ENCODE measurements at places on chromosomes 13 and 19.
A peak's percentile ranks its signal among the peaks of the same experiment; 100 is the strongest.

- no peak for DNase-seq
These were observed 49.5 kb upstream of the PABPC3 start for GRCh38 chr13:25046274-25046984.

DNA sequence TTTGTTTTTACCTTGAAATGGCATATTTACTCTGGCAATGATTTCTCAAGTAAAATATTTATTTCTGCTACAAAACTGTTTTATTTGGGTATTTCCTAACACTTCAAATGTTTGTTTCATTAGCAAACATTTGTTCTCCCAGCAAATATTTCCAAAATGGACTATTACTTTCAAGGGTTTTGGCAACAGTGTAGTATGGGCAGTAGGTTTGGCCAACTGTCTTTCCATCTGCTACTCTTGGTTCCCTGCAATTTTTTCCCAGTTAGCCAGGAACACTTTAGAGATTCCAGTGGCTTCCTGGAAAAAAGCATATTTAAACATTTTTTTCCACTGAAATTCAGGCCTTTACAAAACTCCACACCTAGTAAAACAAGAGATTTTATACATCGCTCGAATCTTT, 466.6 kb downstream of the SLITRK6 start:
- no peak for DNase-seq

GRCh38 chr19:8585894-8586750, 8.9 kb upstream of the MYO1F start:
- peak; percentile 67 for DNase-seq

GRCh38 chr13:101452519-101453485, at the start of gene ITGBL1:
ITGBL1 (plus strand) TSS chr13:101452675; CDS start chr13:101452834, 159 bp downstream.
- no peak for DNase-seq

DNA sequence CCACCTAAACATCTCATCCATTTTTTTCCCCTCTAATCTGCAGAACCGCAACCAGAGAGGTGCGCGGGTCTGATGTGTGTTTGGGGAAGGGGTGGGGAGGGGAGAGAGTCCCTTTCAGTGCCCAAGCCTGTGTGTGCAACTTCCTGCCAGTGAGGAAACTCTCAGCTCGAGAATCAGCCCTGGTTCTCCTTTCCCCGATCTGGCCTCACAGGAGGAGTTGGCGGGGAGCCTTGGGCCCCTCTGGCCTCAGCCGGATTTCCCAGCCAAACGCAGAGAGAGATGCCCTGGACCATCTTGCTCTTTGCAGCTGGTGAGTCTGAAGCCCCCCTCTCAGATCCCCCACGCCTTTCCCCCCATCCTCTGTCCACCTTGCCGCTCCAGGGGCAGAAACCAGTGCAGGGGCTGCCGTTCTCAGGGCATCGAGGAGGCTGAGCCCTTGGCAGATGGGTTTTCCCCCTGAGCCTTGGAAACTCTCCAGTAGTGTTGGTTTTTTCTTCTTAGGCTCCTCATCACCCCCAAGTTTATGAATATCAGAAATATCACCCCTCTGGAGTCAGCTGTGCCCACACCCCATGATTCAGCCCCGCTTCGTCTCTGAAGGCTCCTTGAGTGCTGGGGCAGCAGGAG, at the start of gene C19orf38:
TSS of gene C19orf38 (plus strand) at position 186 of the 627 bp plus-strand sequence. CDS start at position 280, 94 bp downstream.
- DNase-seq: peak; percentile 27

GRCh38 chr19:2173767-2174577, 10.2 kb downstream of the DOT1L start:
- DNase-seq: no peak

GRCh38 chr13:26184791-26185250, 37.3 kb downstream of the RNF6 start:
- peak; percentile 83 for DNase-seq

- no peak for DNase-seq
These were observed 240.9 kb upstream of the SERP2 start for GRCh38 chr13:44132710-44133109.

DNA sequence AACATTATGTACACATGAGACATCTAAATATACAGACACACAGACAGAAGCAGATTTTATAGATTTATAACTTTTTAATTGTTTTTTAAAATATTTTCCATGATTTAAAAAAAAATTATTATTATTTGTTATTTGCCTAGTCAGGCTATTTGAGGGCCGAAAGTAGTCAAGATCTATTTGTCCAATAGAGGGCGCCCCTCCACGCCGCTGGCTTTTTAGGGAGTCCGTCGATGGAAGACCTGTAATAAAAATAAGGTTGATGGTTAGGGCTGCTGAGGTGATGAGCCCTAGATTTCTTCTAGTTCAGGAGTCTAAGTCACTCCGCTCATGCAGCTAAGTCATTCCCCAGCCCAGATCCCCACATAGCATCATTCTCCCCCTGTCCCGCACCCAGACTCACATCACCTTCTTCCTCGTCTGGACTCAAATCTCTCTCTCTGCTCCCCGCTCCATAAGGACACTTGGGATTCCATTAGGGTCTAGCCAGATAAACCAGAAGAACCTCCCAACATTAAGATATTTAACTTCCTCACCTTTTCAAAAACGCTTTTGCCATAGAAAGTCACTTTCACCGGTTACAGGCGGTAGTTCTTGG, 33.9 kb upstream of the CEACAM21 start:
- DNase-seq: peak; percentile 81

DNA sequence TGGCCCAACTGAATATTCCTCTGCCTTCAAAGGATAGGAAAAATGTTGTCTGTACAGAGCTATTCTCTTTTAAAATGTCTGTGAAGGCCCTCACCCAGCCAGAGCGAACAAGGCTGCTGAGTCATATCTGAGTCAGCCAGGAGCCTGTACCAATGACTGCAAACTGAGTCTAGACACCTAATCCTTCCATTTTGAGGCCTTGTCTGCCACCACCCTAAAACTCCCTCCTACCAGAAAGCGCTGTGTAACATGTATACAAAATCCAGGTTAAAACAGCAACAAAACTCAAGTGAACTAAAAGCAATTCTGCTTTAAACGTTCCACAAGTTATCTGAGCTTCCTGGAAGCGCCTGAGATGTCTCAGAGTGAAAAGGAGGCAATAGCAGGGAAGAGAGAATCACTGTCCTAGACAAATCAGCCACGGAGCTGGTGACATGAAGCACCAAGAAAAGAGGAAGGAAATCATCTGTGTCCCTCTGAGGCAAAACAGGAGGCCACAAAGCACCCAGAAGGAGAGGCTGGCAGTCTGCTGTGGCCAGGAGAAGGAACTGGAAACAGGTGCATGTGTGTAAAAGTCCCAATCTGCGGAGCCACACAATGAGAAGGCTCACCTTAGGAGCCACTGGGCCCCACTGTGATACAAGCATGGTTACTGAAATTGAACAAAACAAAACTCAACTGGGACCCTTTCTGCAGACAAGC, 10.2 kb downstream of the DHRS12 start:
- no peak for DNase-seq

- no peak for DNase-seq
These were observed 6.2 kb upstream of the COLGALT1 start for GRCh38 chr19:17549085-17549740.

- DNase-seq: no peak
These were observed 221.3 kb downstream of the MYO16 start for GRCh38 chr13:108850691-108851090.

All from activated CD8-positive, alpha-beta T cell treated with anti-CD3 and anti-CD28 coated beads, Interleukin-2, amount 10 ng/mL, durations not matched to agents 7 days and 5 days (primary cell).